CD4-positive, alpha-beta memory T cell (primary cell): ENCODE measurements at places on chromosomes 16 and 17. TPM values are rescaled to one million over a fixed set of nuclear protein-coding genes. Genes with fewer than 3 reads are reported as not detected.

The NPIPB4 gene
- 271 TPM for total RNA-seq

The RTN4RL1 gene
- total RNA-seq = 0.47 TPM

The TPSG1 gene
- not detected for total RNA-seq

DNA sequence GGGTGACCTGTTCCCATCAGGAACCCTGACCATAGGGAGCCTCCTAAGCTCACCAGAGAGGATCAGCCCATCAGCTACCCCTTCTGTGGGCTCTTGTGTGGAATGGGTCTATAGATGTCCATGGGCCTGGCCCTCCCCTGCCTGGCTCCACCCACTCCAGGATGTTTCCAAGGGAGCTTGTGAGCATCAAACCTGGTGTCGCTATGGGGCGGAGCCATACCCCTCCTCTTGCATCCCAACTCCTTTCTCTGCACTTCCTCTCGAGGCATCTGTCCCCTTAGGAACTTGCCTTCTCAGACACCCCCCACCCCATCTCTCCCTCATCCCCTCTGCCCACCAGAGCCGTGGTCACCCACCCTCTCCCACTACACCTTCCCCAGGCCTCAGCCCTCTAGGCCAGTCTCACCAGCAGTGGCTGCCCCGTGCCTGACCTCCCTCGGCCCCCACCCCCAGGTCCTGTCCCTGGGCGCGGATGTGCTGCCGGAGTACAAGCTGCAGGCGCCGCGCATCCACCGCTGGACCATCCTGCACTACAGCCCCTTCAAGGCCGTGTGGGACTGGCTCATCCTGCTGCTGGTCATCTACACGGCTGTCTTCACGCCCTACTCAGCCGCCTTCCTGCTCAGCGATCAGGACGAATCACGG lies 10.4 kb downstream of the KCNH6 start:
- H3K27ac ChIP-seq = no peak overlapping the region
- H3K4me1 ChIP-seq = peaks cover 6% of the 10 kb centered on the region
- no peak overlapping the region for H3K4me3 ChIP-seq
- no peaks in the 10 kb centered on the region for H3K36me3 ChIP-seq
- H3K27me3 ChIP-seq = peaks cover 1% of the 10 kb centered on the region
- no peak for DNase-seq

DNA sequence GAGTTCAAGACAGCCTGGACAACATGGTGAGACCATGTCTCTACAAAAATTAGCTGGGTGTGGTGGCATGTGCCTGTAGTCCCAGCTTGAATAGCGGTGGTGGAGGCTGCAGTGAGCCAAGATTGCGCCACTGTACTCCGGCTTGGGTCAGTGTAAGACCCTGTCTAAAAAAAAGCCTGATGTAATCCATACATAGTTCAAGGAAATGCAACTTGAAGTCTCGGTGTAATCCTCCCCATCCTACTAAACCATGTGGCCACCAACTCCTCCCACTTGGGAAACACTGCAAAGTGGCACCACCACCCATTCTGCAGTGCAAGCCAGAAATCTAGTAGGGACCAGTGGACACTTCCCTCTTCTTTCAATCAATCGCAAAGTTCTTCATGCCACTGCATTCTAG lies 5.4 kb upstream of the KPNB1 start:
- no peak for DNase-seq
- H3K4me3 ChIP-seq = no peak overlapping the region
- no peak overlapping the region for H3K27ac ChIP-seq

DNA sequence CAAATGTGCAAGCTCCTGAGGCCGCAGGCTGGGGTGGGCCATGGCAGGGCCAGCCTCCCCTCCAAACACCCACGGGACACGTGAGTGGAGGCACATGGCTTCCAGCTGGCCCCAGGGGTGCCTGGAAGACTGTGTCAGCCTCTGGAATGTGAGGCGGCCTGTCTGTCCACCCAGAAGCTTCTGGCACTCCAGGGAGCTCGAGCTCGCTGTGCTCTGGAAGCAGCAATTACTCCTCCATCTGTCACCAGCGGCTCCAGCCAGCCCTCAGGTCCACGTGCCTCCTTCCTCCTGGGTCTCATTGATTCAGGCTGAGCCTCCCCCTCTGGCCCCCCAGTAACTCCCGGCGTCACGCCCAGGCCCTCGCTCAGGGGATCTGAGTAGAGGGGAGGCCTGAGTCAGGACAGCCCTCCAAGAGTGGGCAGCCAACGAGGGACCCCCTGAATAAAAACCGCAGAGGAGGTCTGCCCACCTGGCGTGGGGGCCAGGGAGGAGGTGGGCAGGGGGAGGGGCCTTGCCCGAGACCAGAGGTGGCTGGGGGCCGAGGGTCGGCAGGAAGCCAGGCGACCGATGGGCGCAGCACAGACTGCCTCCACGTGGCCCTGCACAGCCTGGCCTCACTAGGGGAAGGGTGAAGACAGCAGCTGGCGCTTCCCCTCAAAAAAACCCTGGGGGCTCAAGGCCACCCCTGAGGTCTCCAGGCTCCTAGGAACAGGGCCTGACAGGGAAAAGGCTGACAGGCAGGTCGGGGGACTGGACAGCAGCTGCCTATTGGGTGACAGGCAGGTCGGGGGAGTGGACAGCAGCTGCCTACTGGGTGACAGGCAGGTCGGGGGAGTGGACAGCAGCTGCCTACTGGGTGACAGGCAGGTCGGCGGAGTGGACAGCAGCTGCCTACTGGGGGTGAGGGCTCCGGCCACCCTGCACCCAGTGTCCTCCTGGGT lies 11.9 kb downstream of the PIEZO1 start:
- DNase-seq = peak; percentile 24
- no peak overlapping the region for H3K27ac ChIP-seq
- H3K4me1 ChIP-seq = peaks cover 66% of the 10 kb centered on the region
- no peaks in the 10 kb centered on the region for H3K27me3 ChIP-seq
- peaks cover 4% of the 10 kb centered on the region for H3K36me3 ChIP-seq

- no peaks in the 10 kb centered on the region for H3K36me3 ChIP-seq
- H3K4me1 ChIP-seq = no peaks in the 10 kb centered on the region
- DNase-seq = no peak
- H3K27me3 ChIP-seq = no peaks in the 10 kb centered on the region
Measured at GRCh38 chr16:86086471-86086870, 187.5 kb downstream of the IRF8 start.

DNA sequence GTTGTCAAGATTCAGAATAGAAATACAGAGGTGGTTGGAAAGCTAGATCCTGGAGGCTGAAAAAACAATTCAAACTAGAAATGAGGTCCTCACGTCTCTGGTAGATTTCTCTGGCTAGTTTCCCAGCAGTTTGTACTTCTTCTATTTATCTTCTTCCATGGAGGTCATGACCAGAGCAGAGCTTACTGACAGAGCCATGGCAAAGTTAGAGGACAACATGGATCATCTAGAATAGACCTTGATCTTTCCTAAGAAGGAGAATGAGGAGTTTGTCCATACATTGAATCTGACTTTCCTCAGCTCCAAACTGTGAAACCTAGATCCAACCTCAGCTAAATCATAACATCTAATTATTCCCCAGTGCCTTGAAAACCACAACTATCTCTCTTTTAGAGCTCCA lies 900.8 kb upstream of the GOT2 start:
- no peaks in the 10 kb centered on the region for H3K4me1 ChIP-seq
- H3K27ac ChIP-seq = no peak overlapping the region
- H3K27me3 ChIP-seq = no peaks in the 10 kb centered on the region
- H3K4me3 ChIP-seq = no peak overlapping the region
- no peaks in the 10 kb centered on the region for H3K36me3 ChIP-seq

- H3K4me1 ChIP-seq = peaks cover 43% of the 10 kb centered on the region
- peak within 1 kb of the TSS; percentile 40 for H3K27ac ChIP-seq
- peak; percentile 55 for DNase-seq
- H3K27me3 ChIP-seq = no peaks in the 10 kb centered on the region
- peak within 1 kb of the TSS; percentile 60 for H3K4me3 ChIP-seq
Measured at GRCh38 chr17:17303010-17303846, at the start of gene NT5M. TSS of gene NT5M (plus strand) at chr17:17303373. CDS start at chr17:17303551, 178 bp downstream.
